ENCODE measurements at places on chromosomes 12 and 14.
A peak's percentile ranks its signal among the peaks of the same experiment; 100 is the strongest.

DNA sequence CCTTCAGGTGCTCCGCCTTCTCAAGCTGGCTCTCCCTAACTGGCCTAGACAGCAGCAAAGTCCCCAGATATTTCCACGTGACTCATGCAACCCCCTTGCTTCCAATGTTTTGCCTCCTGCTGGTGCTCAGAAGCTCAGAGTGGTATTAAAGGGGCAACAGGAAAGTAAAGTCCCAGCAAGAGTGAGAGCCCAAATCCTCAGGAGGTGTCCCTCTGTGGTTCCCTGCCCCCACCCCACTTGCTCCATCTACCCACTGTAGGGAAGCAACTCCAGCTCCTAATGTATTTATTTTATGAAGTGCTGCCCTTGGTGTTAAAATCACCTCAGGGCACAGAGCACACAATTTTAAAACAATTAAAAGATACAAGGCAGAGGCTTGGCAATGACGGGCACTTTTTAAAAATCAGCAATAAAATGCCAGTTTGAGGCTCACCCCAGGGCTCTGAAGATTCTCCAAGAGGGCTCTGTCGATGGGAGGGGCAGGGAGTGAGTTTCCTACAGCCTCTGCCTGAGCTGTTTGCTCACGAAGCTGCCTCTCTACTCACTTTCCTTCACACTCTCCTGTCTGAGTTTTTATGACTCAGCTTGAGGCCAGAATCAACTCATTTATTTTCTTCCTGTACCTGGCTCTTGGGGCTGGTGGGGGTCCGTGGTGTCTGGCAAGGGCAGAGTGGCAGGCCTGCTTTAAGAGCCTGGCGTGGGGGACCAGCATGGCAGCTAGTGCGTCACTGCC lies 81.9 kb upstream of the MAX start:
- peak; percentile 45 for DNase-seq

DNA sequence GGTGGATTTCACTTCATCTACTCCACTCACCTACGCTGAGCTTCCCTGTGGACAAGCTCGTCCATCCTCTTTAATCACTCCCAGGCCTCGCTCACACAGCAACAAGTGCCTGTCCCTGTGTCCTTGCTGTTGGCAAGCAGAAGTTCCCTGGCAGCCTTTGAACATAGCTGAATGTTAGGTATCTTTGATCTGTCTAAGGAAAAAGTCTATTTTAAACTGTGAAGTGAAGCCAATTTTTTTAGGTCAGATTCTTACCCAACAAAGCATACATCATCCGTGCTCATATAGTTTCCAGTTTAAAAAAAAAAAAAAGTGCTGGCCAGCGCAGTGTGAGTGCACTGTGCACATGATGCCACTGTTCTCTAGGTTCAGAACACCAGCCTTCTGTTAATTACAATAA lies 36.3 kb downstream of the PPP2R5C start:
- no peak for DNase-seq

DNA sequence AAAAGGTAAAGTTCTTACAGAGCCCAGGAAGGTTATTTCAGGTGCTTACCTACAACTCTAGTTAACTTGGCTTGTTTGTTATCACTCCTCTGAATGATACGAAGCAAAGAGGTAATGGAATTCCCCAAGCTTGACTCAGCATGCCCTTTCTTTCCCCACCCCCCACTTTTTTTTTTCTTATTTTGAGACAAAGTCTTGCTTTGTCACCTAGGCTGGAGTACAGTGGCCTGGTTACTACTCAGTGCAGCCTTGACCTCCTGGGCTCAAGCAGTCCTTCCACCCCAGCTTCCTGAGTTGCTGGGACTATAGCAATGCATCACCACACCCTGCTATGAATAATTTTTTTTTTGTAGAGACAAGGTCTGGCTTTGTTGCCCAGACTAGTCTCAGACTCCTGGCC lies 17.1 kb upstream of the YBX3 start:
- DNase-seq = no peak

DNA sequence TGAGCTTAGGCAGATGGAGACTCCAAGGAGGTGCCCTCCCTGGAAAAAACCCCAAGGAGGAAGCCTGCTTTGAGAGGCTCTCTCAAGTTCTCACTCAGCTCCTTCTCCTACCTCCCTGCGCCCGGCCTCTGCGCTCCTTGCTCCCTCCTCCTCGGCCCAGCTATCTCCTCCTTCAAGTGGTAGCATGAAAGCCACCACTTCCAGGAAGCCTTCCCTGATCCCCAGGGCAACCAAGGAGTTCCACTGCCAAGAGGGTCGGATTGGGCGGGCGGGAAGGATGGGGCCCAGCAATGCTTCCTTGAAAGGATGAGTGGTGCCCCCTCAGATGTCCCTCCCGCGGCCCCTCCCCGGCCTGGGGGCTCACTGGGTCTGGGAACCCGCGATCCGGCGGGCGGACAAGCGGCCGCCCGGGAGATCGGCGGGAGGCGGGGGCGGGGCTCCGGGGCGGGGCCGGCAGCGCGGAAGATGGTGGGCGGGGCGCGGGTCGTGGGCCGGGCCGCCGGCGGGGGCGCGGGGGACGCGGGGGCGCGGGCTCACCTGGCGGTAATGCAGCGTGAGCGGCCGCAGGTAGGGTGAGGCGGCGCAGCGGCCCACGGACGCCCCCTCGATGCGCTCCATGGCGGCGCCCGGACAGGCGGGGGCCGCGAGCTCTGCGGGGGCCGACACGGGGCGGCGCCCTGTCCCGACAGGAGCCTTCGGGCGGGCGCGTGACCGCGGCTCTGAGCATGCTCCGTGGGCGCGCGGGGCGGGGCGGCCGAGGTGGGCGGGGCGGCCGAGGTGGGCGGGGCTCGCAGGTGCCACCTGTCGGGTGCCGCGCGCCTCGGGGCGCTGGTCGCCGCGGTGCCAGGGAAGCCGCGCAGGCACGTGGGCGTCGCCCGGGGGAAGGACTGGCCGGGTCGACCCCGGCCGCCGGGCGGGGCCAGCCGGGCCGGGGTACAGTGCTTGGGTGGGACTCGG lies at the start of gene NUDT14:
NUDT14 (minus strand) TSS at position 721 of the 957 bp plus-strand sequence; CDS start at position 618, 103 bp downstream.
- peak; percentile 56 for DNase-seq

DNA sequence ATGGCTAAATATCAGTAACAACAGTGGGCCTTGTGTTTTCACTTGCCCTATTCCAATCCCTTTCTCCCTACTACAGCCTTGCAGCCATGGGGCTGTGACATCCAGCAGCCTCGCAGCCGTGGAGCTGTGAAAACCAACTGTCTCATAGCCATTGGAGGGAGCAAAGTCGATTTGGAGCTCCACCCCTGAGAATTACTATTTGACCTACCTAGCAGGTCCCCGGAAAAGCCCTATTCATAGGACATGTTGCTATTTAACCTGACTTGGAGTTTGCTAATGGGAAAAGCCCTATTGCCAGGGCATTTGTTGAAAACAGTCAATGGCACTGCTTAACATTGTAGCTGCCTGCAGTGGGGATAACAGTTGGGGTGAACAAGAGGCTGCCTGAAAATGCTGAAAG lies 33.3 kb downstream of the ERG28 start:
- no peak for DNase-seq

DNA sequence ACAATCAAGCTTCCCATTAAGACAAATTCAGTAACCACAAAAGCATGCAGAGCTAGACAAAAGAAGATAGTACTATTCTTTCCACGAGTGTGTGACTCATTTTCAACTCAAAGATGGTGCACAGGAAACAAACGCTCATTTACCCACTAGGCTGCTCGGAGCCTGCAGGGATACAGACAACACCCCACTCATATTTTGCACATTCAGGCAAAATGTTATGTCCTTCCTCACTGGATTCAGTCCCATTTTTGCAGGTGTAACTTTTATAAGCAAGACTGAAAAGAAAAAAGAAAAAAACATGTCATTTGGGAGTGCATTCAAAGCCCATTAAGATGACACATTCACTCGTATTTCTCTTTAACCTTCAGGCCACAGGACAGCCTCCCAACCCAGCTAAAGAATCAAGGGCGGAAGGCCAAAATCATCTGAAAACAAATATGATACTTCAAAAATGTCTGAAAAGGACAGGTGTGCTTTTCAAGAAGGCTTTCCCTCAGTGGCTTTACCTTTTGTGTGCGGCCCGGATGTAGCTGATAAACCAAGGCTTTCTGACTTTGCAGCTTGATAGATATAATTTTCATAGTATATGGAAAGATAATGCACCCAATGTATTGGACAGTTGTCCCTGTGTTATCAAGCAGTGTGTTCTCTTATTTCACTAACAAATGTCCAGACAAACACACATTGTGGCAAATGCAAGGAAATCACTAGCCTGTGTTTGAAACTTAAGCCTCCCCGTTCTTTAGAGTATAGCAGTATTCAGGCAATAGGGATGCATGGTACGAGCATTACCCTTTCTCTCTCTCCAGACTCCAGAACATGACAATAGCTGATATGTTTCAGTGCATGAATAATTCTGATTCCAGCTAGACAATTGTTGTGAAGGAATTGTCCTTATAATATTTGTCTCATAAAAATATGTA lies 147.8 kb upstream of the KRR1 start:
- DNase-seq = peak; percentile 83

DNA sequence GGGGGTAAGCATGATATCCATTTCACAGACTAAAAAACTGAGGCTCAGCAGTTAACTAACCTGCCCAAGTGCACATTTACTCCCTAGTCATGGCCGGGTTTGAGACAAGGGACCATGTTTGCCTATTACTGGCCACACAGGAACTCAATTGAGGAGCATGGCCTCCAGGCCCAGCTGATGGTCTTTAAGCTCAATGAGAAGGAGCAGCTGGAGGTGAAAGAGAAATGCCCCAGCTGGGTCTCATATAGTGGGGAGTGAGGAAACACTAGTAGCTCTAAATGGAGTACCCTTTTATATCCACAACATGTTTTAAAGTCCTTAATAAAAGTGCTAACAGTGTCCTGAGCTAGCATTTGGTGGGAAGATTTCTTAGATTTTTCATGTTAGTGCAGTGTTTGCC lies 1.6 kb downstream of the TDP1 start:
- DNase-seq = no peak

DNA sequence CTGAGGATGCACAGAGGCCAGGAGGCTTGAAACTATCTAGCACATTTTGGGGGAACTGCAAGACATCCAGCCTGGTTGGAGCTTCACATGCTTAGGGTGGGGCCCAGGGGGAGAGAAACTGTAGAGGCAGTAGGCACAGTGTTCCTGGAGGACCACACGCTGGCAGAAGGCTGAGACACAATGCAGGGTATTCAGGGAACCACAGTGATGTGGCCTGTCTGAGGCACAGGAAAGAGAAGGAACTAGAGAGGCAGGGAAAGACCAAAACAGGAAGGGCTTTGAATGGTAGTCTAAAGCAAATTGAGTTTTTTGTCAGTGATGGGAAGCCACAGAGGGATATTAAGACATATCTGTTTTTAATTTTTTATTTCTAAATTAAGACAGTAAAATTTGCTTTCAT lies 100.2 kb upstream of the PRICKLE1 start:
- no peak for DNase-seq

- DNase-seq = no peak
Measured at GRCh38 chr12:3805077-3805476, 52.2 kb upstream of the CRACR2A start.

- peak; percentile 55 for DNase-seq
Measured at GRCh38 chr14:52352061-52352491, 38.0 kb downstream of the PTGER2 start.

- peak; percentile 80 for DNase-seq
Measured at GRCh38 chr14:96117101-96117897, 78.1 kb downstream of the C14orf132 start.

GRCh38 chr12:3342051-3342450 lies 149.0 kb upstream of the PRMT8 start:
- DNase-seq = peak; percentile 36

GRCh38 chr14:106821119-106821518 lies 1294.7 kb downstream of the TMEM121 start:
- DNase-seq = no peak

DNA sequence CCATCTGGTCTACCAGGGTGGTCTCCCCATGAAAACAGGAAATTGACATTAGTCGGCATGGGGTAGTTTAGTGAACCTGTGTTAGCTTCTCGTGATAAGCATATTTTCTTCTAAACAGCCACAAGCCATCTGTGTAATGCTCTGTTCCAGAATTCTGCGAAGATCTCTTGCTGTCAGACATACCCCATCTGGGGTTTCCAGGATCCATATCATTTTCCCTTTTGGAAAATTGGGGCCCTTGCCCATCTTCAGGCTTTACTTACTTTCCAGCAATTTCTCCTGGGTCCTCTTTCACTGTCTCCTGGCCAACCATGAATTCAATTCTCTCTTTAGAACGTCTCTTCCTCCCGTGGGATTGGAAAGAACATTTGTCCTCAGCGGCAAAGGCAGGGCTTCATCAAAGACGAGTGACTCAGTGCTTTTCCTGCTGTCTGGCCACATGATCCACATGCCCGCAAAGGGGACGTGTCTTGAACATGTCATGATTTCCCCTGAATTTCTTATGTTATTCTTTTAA lies 21.4 kb upstream of the NCOR2 start:
- DNase-seq = peak; percentile 82

DNA sequence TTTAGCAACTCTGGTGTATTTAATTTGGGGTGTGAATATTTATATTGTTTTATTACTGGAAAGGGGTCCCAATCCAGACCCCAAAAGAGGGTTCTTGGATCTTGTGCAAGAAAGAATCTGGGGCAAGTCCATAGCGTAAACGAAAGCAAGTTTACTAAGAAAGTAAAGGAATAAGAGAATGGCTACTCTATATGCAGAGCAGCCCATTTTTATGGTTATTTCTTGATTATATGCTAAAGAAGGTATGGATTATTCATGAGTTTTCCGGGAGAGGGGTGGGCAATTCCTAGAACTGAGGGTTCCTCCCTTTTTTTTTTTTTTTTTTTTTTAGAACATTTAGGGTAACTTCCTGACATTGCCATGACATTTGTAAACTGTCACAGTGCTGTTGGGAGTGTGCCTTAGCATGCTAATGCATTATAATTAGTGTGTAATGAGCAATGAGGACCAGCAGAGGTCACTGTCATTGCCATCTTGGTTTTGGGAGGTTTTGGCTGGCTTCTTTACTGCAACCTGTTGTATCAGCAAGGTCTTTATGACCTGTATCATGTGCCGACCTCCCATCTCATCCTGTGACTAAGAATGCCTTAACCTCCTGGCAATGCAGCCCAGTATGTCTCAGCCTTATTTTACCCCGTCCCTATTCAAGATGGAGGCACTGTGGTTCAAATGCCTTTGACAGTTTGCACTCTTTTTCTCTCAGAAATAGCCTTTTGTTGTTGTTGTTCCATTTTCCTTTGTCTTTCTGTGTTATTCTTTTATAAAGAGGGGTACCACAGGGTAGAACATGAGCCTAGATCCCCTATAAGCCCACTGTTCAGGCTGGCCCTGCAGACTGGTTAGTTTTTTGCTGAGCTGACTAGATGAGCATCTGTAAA lies 75.5 kb upstream of the DCD start:
- DNase-seq = peak; percentile 4

- peak; percentile 28 for DNase-seq
Measured at GRCh38 chr14:60085085-60085484, 6.6 kb upstream of the PCNX4 start.

- peak; percentile 97 for DNase-seq
Measured at GRCh38 chr12:6345319-6346091, 3.6 kb upstream of the TNFRSF1A start.

GRCh38 chr12:3493859-3494176 lies 2.8 kb downstream of the PRMT8 start:
- DNase-seq = no peak

- DNase-seq = no peak
Measured at GRCh38 chr12:54047964-54048303, 5.7 kb upstream of the HOXC4 start.

GRCh38 chr14:101972126-101972866 lies 7.9 kb downstream of the DYNC1H1 start:
- DNase-seq = peak; percentile 100

GRCh38 chr12:100827901-100828520 lies 33.4 kb downstream of the ANO4 start:
- peak; percentile 53 for DNase-seq
